ENCODE measurements at places on chromosomes 5 and 9.
A peak's percentile ranks its signal among the peaks of the same experiment; 100 is the strongest.

GRCh38 chr5:92769978-92770377 lies 811.0 kb downstream of the NR2F1-AS1 start:
- no peak for DNase-seq

DNA sequence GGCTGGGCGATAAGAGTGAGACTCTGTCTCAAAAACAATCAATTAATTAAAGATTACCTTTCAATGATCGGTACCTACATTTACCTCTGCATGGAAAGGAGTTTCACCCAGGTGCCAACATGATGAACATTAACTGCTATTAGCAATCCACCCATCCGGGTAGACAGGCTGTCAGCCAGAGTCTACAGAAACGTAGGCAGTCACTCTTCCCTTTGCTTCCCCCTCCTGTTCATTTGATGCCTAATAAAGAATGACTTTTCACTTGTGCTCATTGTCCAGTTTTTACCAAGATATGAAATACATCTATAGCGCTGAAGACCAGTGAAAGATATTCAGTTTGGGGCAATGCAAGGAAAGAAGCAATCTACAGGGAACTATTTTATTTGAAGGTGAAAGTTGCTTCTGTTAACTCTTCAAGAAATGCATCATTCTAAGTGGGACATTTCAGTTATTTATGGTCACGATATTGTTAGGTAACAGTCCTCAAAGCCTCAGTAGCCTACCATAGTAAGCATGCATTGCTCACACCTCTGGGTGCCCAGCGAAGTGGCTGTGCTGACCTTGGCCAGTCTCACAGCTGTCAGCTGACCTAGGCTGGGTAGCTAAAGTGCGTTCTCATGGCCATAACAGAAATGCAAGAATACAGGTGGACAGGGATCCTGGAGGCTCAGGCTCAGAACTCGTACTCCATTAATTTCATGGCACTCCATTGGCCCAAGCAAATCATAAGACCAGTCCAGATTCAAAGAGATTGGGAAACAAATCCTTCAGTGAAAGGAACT lies 87.2 kb upstream of the DMRT1 start:
- peak; percentile 19 for DNase-seq

DNA sequence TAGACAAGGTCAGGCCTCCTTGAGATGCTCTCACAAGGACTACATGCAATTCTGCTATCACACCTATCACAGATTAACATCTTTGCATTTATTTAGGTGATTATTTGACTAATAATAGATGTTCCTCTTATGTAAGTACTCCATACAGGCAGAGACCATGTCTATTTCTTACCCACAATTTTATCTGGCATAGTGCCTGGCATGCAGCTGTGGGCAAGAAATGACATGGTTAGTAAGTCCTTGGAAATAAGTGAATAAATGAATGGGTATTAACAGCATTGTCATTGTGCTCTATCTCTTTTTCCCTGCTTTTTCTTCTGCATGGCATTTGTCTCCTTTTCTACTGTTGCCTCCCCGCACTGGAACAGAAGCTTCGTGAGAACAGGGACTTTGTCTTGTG lies 49.4 kb downstream of the SLC22A5 start:
- DNase-seq = no peak

- no peak for DNase-seq
Observed at GRCh38 chr9:123941524-123942070, 11.7 kb upstream of the DENND1A start.

DNA sequence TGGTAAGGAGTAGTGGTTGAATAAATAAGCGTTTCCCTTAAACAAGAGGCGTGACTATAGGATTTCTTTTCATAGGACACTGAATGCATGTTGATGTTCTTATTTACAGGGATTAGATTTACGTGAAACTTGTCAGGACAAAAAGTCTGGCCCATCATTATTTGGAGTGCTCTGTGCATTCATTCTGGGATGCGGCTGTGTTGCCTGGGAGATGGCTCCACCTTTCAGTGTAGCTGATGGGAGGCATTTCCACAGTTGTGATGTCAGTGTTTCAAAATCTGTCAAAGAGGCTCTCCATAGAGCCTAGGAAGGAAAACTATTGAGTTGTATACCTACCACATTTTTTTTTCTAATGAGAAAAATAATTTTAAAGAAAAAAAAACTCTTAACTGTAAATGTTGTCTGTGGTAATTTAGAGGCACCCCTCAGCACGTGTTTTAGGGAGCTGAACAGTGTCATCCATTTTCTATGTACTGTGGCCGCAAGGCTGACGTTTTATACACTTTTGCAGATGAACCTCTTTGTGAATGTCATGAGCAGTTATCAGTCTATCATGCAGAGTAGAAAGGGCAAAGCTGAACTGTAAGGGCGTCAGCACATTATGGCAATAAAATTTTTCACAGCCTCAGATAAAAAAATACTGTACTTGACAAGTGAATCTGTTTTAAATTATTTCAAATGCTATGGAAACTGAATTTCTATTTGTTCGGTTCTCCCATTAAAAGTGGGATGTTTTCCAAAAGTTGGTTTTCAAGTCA lies 202.7 kb downstream of the PBX3 start:
- DNase-seq = no peak

GRCh38 chr5:52909192-52909591 lies 80.0 kb upstream of the ITGA2 start:
- no peak for DNase-seq

- no peak for DNase-seq
Observed at GRCh38 chr5:75192804-75193203, 43.9 kb downstream of the ANKRD31 start.

DNA sequence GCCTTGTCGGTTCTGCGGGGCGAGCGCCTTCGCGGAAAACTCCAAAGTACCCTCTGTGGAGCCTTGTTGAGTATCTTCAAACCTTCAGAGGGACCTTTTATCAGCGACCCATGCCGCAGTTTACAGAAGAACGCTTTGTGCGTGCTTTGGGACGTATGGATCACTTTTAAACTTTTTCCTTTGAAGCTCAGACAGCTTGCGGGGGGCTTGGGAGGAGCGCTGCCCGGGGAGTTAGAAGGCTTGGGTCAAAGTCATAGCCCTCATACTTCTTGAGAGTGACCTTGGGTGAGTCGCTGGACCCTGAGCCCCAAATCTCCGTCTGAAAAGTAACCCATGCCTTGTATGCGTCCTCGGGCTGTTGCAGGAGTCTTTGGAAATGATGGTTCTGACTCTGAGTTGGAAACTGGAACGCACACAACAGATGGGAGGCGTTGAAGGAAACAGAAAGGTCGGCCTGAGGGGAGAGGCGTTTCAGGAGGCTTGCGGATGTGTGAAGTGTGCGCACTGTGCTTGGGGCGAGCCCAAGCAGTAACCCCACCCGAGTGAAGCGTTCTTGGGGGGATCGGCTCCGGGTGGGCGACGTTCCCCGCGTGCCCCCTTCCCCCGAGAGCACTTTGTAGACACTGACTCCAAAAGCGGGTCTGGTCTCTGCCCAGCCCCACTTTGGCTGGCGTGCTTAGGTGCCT lies 661 bp upstream of the SLC25A51 start:
- DNase-seq = no peak

DNA sequence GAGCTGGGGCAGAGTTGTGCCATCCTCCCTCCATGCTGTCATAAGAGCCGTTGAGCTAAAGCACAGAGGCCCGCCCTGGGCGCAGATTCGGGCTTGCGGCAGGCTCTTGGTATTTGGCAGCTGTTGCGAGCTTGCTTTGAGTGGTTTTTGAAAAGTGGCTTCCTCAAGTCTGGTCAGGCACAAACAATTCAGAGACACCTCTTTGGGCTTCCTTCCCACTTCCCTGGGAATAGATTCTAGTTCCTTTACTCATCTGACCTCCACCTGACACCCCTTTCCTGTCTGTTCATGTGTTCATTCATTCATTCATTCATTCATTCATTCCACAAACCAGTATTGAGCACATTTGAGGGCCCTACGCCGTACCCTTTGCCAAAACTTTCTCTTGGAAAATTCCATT lies 27.4 kb downstream of the NCS1 start:
- no peak for DNase-seq

- DNase-seq = no peak
Observed at GRCh38 chr9:68804911-68805889, 100.2 kb downstream of the PIP5K1B start.

GRCh38 chr5:149852641-149853330 lies 91.8 kb downstream of the PDE6A start:
- no peak for DNase-seq

GRCh38 chr5:153491038-153491744 lies 721 bp downstream of the GRIA1 start:
- no peak for DNase-seq

- no peak for DNase-seq
Observed at GRCh38 chr5:73278693-73279092, 105.7 kb downstream of the TMEM174 start.

DNA sequence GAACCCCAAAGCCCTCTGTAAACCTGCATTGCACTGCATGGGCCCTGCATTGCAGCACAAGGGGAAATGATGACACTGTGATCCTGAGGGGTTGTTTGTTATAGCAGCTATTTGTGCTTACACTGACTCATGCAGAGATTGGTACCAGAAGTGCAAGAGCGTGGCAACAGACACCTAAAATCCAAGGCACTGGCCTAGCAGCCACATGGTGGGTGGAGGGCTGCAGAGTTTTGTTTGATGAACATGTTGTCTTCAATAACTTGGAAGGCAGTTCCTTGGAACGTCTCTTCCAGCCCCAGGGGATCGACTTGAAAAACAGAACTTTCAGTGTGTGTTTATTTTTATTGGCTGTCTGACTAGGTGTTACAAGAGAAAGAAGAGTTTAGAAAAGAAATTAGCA lies 14.5 kb downstream of the FCN2 start:
- DNase-seq = peak; percentile 54

DNA sequence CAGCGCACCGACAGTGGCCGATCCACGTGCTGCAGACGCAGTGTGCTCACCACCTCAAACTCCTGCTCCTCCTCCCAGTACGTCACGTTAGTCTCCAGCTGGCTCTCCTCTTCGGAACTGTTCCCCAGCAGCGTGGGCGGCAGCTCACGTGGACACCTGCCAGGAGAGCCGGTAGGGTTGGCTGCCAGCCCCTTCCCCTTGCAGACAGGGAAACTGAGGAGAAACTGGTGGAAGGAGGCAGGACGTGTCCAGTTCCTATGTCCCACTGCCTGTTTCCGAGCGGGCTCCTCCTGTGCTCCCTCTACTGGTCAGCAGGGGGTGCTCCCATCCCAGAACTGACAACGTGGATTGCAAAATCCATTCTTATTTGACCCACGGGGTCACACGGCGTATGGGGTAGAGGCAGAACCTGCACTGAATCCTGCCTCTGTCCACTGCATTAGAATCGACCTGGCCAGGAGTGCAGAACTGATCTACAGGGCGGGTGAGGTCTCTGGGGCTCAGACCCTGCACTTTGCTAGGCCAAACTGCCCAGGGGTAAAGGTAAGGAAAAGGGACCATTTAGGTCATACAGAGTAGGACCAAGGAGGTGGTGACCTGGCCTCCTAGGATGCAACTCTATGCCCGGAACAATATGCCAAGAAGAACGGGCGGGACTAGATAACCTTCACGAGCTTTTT lies 25.7 kb downstream of the PDGFRB start:
- DNase-seq = no peak

DNA sequence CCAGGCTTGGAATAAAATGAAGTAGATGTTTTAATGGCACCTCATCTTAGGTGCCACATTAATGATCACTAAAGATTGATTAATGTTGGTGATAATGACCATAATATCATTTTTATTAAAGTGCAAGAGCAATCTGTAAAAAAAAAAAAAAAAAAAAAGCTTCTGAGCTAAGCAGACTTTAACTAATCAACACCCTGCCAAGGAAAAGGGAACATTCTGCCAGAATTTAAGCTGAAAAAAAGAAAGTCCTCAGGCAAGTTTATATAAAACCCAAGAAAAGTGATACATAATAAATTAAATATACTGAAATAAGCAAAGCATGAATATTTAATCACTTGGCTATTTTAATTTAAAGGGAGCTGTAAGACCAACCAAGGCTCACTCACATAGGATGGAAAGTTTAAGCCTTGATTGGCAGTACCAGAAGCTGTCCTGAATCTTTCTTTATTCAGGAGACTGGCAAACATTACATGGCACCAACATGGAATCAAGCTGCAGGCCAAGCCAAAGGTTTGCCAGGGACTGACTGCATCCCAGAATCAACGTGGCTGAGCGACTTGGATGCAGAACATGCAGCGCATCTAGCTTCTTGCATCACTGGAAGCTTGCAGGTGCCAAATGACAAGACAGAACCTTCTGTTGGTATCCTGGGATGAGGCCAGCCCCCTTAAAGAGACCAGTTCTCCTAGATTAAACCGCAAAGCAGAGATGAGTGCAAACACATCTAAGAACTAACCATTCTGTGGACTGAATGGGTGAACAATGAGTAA lies 413.6 kb downstream of the ENC1 start:
- no peak for DNase-seq

GRCh38 chr5:115842089-115842935 lies 577 bp downstream of the AP3S1 start:
- DNase-seq = no peak

DNA sequence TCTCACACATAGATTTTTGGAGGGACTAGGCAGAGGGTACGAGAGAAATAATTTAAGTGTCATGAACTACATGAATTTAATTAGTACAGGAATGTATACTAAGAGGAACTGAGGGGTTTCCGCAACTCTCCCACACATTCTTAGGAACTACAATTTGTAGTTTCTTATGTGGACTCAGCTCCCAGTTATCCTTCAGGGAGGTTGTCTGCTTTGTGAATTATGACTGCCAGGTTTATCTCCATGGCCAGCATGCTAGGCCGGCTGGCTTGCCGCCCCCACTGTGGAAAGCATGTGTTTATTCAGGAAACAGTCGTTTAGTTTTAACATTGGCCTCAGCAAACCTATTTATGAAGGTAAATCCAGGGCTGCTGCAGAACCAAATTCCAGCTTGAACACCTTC lies 415.0 kb downstream of the KCTD16 start:
- DNase-seq = no peak

- no peak for DNase-seq
Observed at GRCh38 chr5:169745441-169746146, 108.5 kb downstream of the DOCK2 start.

- no peak for DNase-seq
Observed at GRCh38 chr9:132125944-132126679, 35.7 kb upstream of the NTNG2 start.

DNA sequence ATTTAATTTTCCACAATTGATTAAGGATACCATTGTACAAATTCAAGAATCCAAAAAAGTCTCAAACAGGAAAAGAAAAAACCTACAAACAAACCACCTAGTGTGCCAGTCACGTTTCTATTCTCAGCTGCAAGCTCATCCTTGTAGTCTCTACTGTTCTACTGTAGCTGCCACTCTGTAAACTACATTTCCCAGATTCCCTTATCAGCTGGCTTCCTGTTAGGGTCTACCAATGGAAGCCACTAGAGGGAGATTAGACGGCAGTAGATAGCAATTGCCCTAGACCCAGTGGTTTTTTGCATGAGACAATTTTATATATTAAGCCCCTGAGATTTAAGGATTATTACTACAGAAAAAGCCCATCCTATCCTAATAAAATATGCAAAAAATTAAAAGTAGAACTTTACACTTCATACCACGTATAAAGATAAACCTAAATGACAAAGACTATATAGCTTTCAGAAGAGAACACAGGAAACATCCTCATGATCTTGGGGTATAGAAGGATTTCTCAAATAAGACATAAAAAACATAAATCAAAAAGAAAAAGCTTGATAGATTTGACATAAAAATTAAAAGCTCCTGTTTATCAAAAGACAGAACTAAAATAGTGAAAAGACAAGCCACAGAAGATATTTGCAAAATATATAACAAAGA lies 37.4 kb downstream of the P4HA2 start:
- DNase-seq = no peak

- no peak for DNase-seq
Observed at GRCh38 chr9:33443047-33443446, 4.3 kb downstream of the AQP3 start.
